ENCODE measurements at places on chromosomes 16 and 17. TPM values are rescaled to one million over a fixed set of nuclear protein-coding genes. Genes with fewer than 3 reads are reported as not detected.

The KRT15 gene
- polyA plus RNA-seq, result 0.49 TPM

The CHRNE gene
- polyA plus RNA-seq, result 2.0 TPM

The SLC13A2 gene
- polyA plus RNA-seq, result 6.0 TPM

The FBXW10 gene
- 1.0 TPM for polyA plus RNA-seq

All from left renal cortex interstitium (tissue), 4 donors.